Inflammatory macrophage treated with lipopolysaccharide for 4 hours (primary cell): ENCODE measurements at places on chromosomes 5 and 9.

GRCh38 chr5:111043712-111044506 lies 27.6 kb upstream of the TSLP start:
- no peak for DNase-seq

- DNase-seq, result peak; percentile 89
Measured at GRCh38 chr9:91164724-91165520, 196.8 kb downstream of the AUH start.

DNA sequence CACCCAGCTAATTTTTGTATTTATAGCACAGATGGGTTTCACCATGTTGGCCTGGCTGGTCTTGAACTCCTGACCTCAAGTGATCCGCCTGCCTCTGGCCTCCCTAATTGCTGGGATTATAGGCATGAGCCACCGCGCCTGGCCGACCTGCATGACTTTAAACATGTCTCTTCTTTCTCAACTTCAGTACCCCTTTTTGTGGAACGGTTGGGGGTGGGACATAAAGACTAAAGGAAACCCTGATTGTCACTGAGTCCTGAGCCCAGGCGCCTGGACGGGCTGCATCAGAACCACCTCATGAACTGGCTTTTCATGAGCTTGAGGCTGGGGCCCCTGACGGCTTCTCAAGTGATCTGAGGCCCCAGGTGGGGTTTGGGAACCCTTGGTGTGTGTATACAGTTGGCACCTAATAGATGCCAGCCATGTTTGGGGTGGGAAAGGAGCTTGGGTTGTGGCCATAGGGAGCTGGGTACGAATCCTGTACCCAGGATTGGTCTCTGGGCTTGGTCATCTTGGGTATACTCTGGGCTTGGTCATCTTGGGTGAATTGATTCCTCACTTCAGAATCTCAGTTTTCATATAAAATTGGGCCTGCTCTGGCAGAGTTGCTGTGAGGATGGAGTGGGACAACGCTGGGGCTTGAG lies 2.2 kb downstream of the GRK6 start:
- DNase-seq, result peak; percentile 12

DNA sequence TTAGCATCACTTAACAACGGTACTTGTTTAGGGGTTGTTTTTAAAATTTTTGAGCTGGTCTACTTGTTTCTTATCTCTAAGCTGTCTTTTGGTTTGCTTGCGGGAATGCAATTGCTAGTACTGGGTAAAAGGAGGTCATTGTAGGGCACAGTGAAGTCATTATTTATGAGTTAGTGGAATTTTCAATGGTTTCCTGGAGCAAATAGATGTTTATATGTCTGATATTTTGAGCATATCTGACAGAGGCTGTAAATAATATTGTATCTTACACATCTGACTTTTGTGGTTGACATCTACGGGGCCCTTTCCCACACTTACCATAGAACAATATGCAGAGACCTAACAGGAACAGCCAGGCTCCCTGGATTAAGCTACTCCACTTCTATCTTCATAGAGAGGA lies 90.4 kb upstream of the IL6ST start:
- DNase-seq, result no peak

DNA sequence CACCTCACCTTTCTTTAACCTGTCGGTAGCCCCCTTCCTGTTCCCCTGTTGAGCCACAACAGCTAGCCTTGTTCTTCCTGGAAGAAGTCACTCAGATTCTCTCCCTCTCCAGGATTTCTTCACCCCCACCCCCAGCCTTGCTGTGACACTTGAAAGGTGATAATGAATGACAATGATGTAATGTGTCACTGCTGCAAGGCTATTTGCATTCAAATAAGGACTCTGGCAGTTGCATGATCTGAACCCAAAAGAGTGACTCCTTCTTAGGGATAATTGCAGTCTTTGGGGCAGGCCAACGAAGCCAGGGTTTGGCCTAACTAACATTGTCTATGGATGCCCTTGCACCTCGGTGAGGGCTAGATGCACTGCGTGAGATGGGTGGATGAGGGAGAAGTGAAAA lies 154.4 kb upstream of the CLINT1 start:
- DNase-seq, result no peak

GRCh38 chr5:158235159-158235547 lies 376.2 kb upstream of the CLINT1 start:
- DNase-seq, result no peak

GRCh38 chr5:21858441-21858840 lies 994.7 kb downstream of the CDH12 start:
- DNase-seq, result no peak

DNA sequence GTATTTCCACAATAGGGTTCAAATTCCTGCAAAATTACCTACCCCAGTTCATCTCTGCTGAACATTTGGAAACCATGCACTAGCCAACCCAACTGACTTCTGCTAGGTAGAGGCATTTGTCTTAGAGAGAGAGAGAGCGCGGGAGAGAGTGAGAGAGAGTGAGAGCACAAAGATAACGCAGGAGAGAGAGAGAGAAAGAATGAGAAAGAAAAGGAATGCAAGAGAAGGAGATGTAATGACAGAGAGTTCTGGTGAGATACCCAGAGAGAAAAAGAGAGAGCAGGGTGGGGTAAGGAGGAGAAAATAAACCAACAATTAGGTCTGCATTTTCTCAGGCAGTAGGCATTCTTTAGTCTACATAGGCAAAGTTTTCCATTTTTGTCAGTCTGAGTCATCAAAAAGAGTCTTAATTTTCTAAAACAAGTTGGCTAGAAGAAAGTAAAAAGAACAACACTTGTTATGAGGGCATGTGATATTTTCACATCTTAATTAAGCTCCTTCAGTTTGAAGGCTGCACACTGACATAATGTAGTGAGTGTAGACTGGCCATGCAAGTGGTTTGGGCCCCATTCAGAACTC lies 98.2 kb downstream of the MAP1B start:
- no peak for DNase-seq

DNA sequence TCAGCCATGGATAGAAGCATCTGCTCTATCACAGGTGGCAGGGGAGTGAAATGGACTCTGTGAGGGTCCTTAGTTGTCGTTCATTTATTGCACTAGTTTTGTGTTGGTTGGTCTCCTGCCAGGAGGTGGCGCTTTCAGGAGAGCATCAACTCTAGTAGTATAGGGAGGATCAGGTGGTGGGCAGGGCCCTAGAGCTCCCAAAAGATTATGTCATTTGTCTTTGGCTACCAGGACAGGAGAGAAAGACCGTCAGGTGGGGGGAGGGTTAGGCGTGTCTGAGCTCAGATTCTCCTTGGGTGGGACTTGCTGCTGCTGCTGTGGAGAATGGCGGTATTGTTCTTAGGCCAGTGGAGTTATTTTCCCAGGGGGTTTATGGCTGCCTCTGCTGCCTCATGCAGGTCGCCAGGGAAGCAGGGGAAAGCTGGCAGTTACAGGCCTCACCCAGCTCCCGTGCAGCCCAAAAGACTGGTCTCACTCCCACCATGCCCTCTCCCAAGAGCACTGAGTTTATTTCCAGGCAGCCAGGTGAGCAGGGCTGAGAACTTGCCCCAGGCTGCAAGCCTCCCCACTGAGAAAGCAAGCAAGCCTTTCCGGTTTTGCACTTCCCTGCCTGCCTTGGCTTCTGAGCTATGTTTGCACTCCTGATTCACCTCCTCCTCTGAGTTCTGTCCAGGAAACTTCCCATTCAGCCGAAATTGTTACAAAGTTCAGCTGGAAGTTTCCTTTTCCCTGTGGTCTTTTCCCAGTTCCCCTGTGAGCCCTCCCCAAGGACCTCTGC lies 317.3 kb downstream of the TAF11L14 start:
- DNase-seq, result no peak

- peak; percentile 83 for DNase-seq
Measured at GRCh38 chr5:88761269-88761850, 121.6 kb downstream of the MEF2C start.
